M059J (cell line): ENCODE measurements at places on chromosomes 6 and 20. TPM values are rescaled to one million over a fixed set of nuclear protein-coding genes. Genes with fewer than 3 reads are reported as not detected.

- no peak for DNase-seq
Measured at GRCh38 chr6:139007428-139007827, 19.4 kb upstream of the REPS1 start.

CBLN4 gene
- not detected in 2 replicates for total RNA-seq

DNA sequence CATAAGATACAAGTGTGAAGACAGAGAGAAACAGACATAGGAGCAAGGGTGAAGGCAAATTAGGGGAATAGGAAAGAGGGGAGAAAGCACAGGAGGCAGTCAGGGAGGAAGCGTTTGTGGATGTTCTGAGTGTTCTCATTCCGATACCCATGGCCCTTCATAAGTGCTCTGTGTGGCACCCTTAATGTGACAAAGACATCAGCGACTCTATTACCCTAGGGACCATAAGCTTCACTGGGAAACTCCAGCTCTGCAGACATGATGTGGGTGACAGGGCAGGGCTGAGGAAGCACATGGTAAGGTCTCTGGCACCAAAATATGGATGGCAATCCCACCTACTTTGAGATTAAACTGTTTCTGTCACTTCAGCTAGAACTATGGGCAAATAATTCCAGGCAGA, 33.0 kb downstream of the F13A1 start:
- DNase-seq: no peak

DNA sequence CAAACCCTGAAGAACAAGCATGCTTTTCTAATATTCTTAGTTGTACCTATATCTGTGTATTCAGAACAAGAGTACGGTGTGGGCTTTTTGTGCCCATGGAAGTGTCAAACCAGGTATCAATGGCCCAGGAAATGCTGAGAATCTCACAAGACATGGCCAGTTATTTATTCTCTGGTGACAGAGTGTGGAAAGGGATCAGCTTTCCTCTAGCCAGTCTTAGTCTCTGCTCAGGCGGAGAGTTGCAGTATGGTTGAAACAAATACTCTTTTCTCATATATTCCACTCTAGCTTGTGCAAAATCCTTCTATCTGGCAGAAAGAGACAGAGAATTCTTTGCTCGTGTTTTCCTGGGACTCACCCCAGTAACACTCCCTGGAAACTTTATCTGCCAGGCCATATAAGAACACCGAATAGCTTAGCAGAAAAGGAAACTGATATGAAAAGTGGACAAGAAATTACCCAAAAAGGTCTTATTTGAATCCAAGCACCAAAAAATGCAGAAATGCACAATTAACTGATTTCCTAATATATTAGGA, 173.3 kb upstream of the RSPO3 start:
- DNase-seq: no peak

DNA sequence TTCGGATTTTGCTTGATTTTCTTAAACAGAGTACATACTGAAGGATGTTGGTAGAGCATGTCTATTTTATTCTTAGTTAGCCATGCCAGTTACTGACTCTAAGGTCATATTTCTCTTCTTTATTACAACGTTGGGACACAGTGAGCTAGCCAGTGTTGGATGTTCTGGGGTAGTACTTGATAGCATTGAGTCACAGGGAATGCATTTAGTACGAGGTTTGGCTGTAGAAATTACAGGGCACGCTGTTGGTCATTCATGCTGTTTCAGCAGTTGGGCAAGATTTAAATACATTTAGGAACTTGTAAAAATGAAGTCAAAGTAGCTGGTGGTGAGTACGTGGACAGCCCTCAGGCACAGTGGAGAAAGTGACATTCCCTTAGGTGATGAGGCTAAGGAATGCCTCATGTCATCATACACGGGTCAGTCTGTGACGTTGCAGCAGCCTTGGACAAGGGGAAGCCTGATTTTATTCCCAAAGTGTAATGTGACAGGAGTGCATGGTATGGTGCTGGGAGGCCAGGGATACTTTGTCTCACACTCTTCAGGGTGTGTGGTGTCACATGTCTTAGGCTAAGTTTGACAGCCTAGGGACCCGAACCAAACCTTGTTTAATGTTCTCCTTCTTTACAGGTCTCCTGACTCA, 57.7 kb upstream of the SLC22A1 start:
- no peak for DNase-seq

THBD gene
- 31.5 and 45.2 TPM in 2 replicates for total RNA-seq

GRCh38 chr6:53375847-53376246, 27.1 kb upstream of the ELOVL5 start:
- no peak for DNase-seq

DNA sequence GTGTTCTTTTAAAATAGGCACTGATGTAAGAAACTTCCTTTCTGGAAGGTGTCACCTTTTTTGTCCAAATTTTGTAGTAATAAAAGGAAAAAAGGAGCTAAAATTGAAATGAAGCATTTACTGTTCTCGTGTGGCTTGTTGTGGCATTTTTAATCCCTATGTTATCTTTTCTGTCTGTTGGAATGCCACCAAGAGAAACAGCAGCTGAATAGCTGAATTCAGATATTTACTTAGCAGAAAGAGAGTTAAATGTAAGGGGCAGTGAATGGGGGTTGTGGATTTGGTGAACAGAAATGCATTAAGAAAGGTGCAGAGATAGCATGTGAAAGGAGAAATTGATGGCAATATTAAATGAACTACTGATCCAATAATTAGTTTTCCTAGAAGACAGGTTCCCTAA, 573.6 kb upstream of the EPHA7 start:
- DNase-seq: no peak

DNA sequence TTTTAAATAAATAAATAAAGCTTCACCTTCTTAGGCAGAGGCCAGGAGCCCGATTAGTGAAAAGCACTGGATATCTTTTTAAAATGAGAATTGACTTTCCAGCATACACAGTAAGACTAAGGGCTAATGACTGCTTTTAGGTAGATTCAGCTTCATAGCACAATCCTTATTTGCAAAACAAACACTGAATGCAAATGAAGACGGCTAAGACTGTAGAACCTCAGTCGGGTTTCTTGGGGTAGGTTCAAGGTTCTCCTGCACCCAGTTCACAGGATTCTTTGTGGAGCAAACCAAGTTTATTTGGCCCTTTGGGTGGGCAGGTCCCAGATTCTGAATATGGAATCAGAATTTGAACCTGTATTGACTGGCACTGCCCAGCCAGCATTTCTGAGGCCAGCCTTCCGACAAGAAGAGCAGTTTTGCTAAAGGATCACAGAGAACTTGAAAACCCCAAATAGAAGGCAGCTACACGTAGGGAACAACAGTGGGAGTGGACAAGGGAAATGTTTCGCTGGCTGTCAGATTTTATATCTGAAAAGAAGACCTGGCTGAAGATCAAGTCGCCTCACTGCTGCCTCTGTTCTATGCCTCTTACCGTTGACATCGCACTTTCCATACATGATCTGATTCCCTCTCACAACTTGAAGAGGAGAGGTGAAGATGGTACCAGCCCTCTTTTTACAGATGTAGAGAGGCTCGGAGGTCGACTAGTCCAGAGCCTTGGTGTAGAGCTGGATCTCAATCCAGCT, 8.2 kb downstream of the TRERF1 start:
- no peak for DNase-seq

GRCh38 chr6:46706464-46706863, 18.8 kb downstream of the TDRD6 start:
- DNase-seq: peak; percentile 20

DNA sequence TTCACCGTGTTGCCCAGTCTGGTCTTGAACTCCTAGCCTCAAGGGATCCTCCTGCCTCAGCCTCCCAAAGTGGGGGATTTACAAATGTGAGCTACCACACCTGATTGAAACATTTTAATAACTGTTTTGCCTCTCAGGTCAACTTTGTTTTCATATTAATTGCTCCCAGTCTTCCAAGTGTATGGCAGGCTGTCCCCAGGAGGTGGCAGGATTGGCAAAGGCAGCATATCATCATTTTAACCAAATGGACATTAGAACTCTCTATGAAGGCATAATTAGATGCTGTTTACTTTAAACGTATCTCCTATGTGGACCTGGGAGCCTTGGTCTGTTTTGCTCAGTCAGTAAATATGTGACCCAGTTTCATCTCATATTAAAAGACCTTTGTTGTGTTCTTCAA, 59.2 kb upstream of the CSE1L start:
- peak; percentile 22 for DNase-seq
